ENCODE measurements at places on chromosomes 4 and X.

DNA sequence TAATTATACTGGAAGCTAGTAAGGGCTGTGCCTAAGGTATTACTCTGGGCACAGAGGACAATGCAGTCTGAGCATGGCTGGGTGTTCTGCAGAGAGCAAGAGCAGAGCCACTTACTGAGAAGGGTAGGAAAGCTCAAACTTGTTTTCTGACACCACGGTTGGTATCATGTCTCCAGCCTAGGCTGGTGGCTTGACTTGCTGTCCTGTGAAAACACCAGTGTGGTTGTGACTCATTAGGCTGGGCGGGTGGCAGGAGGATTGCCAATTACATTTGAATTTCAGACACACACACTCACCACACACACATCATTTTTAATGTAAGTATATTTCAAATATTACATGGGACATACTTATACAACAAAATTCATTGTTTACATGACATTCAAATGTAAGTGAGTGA is 19.7 kb upstream of the MTM1 start:
- DNase-seq, result no peak

GRCh38 chr4:167265231-167265630 is 30.9 kb upstream of the SPOCK3 start:
- DNase-seq, result peak; percentile 68

- DNase-seq, result no peak
These were observed 31.6 kb downstream of the TRMT44 start for GRCh38 chr4:8472158-8472688.

GRCh38 chr4:2212831-2213230 is 29.1 kb downstream of the HAUS3 start:
- DNase-seq, result no peak
